Suprapubic skin (tissue), 4 donors: ENCODE measurements at places on chromosomes 5 and 9.

DNA sequence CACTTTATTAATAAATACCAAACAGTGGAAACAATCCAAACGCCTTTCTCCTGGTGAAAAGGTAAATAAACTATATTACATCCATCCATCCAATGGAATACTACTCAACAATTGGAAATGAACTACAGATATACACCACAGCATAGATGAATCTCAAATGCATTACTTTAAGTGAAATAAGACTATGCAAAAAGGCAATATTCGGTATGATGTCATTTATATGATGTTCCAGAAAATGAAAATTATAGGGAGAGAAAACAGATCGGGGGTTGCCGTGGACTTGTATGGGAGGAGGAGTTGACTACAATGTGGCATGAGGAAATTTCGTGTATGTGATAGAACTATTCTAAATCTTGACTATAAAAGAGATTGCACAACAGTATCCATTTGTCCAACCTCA lies 27.5 kb upstream of the SLIT3 start:
- H3K27ac ChIP-seq, result no peak overlapping the region
- no peaks in the 10 kb centered on the region for H3K4me1 ChIP-seq
- H3K27me3 ChIP-seq, result no peaks in the 10 kb centered on the region
- DNase-seq, result no peak
- H3K4me3 ChIP-seq, result no peak overlapping the region

GRCh38 chr9:99852617-99853016 lies 30.9 kb downstream of the NR4A3 start:
- no peaks in the 10 kb centered on the region for H3K36me3 ChIP-seq
- H3K4me3 ChIP-seq, result no peak overlapping the region
- no peak for DNase-seq
- no peaks in the 10 kb centered on the region for H3K27me3 ChIP-seq
- no peak overlapping the region for H3K27ac ChIP-seq

DNA sequence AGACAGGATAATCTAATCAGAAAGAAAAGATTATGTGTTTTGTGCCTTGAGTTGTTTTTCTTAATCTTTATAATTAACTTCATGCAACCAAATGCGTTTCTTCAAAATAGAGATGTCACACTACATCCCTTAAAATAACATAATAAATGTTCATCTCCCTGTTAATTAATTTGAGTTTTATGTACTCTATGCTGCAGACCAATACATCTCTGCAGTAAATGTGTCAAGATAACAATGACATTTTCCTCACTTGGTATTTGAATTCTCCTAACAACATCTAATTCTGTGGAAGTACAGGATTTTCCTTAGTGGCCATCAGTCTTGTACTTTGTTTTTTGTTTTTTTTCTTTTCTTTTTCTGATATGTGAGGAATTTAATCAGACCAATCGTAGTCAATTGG lies 279.2 kb upstream of the TYRP1 start:
- H3K4me1 ChIP-seq, result no peaks in the 10 kb centered on the region
- H3K36me3 ChIP-seq, result no peaks in the 10 kb centered on the region
- no peak overlapping the region for H3K4me3 ChIP-seq
- no peak for DNase-seq

- H3K27ac ChIP-seq, result no peak overlapping the region
- no peak overlapping the region for H3K4me3 ChIP-seq
- no peak for DNase-seq
Measured at GRCh38 chr9:83933790-83934189, 12.6 kb upstream of the KIF27 start.

DNA sequence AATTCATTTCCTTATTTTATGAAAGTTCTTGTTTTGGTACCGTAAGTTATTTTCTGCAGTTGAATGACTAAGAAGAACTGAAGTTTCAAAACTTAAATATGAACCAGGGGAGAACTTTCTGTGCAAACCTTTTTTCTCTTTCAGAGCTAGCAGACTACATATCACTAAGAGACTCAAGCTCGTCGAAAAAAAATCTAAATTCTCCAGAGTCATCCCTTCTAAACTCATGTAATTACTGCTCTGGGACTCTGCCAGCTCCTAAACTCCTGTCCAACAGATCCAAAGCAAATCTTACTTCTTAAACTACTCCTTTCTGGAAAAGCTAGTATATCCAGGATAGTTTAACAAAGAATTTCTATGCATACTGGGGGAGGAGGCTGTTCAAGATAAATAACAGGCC lies 87.0 kb upstream of the NR5A1 start:
- H3K36me3 ChIP-seq, result no peaks in the 10 kb centered on the region
- H3K27me3 ChIP-seq, result no peaks in the 10 kb centered on the region
- no peak overlapping the region for H3K27ac ChIP-seq
- DNase-seq, result no peak
- no peak overlapping the region for H3K4me3 ChIP-seq
- H3K4me1 ChIP-seq, result peaks cover 23% of the 10 kb centered on the region

- H3K4me1 ChIP-seq, result no peaks in the 10 kb centered on the region
- H3K27me3 ChIP-seq, result no peaks in the 10 kb centered on the region
- no peaks in the 10 kb centered on the region for H3K36me3 ChIP-seq
- no peak overlapping the region for H3K27ac ChIP-seq
- H3K4me3 ChIP-seq, result no peak overlapping the region
- DNase-seq, result no peak
Measured at GRCh38 chr5:59553992-59554391, 339.5 kb downstream of the PDE4D start.

GRCh38 chr5:26791433-26791832 lies 247.0 kb downstream of the CDH9 start:
- DNase-seq, result no peak
- H3K4me1 ChIP-seq, result no peaks in the 10 kb centered on the region
- H3K27ac ChIP-seq, result no peak overlapping the region
- no peak overlapping the region for H3K4me3 ChIP-seq

GRCh38 chr9:89505048-89505447 lies 7.1 kb upstream of the SEMA4D start:
- DNase-seq, result no peak
- no peaks in the 10 kb centered on the region for H3K27me3 ChIP-seq
- no peak overlapping the region for H3K4me3 ChIP-seq
- no peak overlapping the region for H3K27ac ChIP-seq
- peaks cover 13% of the 10 kb centered on the region for H3K4me1 ChIP-seq
- no peaks in the 10 kb centered on the region for H3K36me3 ChIP-seq

- peaks cover 44% of the 10 kb centered on the region for H3K27me3 ChIP-seq
- DNase-seq, result no peak
- H3K4me3 ChIP-seq, result peak overlapping the region; percentile 47
- H3K4me1 ChIP-seq, result peaks cover 77% of the 10 kb centered on the region
- peak overlapping the region; percentile 62 for H3K27ac ChIP-seq
Measured at GRCh38 chr9:137276473-137277328, 825 bp upstream of the TOR4A start.

- no peaks in the 10 kb centered on the region for H3K27me3 ChIP-seq
- peak; percentile 81 for DNase-seq
- peaks cover 46% of the 10 kb centered on the region for H3K4me1 ChIP-seq
- H3K36me3 ChIP-seq, result no peaks in the 10 kb centered on the region
- peak overlapping the region; percentile 80 for H3K4me3 ChIP-seq
Measured at GRCh38 chr5:56480705-56481427, 247.7 kb upstream of the ANKRD55 start.
